ENCODE measurements at places on chromosomes 2 and 18.

GRCh38 chr18:69978732-69979715 is 31.4 kb upstream of the CD226 start:
- DNase-seq: no peak

GRCh38 chr2:162938387-162938786 is 99.8 kb upstream of the KCNH7 start:
- no peak for DNase-seq

DNA sequence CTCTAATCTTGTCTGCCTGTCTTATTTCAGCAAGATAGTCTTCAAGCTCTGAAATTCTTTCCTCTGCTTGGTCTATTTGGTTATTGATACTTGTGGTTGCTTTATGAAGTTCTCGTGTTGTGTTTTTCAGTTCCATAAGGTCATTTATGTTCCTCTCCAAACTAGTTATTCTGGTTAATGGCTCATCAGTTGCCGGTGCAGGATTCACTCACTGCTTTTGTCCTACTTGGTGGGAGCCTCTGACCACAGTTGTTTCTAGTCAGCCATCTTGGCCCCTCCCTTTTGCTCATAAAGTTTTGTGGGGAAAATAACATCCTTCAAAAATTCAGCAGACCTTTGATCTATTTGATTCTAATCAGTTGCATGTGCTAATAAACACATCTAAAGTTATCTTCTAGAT is 158.6 kb upstream of the PARD3B start:
- DNase-seq: no peak

DNA sequence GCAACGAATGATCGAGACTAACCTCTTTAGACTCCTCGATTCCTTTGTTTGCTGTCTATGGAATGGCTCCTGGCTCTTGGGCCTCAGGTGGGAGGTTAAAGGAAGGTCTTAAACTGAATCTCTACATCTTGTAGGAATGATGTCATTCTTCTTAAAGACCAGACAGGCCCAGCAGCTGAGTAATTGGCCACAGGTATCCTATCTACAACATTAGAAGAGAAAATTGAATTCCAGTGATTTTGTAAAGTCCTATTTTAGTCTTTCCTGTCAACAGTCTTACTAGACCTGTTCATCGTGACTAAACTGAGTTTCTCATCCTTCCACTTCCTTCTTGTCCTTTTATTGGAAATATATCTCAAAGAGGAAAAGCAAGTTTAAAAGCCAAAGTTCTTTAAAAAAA is 274.8 kb downstream of the ALPK2 start:
- DNase-seq: no peak

GRCh38 chr2:152549423-152549822 is 167.8 kb downstream of the PRPF40A start:
- DNase-seq: no peak

DNA sequence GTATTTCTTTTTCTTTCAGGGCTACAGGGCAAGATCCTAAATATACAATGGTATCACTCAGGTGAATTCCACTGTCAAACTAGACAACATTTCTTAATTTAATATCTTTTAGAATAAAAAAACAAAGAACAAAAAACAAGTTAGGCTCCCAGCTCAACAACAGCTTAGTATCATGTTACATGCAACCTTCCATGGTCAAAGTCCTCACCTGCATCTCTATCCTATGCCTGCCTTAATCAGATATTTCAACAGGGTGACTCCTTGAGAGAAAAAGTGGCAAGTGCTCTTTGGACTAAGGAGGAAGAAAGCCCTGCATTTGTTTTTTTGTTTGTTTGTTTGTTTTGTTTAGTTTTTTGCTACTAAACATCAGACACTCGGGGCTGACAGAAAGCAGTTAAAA is 50.2 kb downstream of the WDFY1 start:
- DNase-seq: no peak

- DNase-seq: no peak
These were observed 197.9 kb downstream of the NEDD4L start for GRCh38 chr18:58241877-58242276.

DNA sequence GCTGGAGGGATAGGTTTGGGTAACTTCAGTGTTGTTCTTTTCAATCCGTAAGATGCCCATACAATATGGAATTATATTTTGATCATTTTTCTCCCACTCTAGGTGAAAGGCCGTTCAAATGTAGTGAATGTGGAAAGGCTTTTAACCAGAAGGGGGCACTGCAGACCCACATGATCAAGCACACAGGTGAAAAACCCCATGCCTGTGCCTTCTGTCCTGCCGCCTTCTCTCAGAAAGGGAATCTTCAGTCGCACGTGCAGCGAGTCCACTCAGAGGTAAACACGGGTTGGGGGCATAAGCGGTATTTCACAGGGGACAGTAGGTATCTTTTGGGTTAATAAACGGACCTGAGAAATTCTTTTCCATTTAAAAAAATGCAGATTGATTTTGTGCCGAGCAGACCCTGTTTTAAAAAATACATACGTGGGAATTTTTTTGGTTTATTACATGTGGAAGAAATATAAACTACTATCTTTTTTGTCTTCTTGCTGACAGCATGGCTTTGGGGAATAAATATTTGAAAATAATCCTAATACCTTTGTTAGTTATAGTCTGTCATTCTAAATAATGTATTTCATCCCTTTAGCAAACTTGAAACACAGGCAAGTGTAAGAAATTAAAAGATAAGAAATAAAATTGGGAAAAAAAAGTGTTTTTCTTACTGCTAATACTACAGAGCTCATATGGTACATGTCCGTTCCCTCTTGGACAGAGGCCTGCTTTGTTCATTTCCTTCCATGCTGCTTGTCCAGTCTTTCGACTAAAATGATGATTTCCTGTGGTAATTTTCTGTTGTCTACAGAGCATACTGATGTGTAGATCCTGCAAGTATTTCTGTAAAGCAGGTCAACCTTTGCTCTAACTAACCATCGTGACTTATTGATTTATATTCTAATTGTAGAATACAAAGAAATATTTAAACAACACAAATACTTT is 53.3 kb downstream of the ZNF236 start:
- DNase-seq: no peak

GRCh38 chr2:89837962-89838625 is 1146.6 kb downstream of the RPIA start:
- DNase-seq: no peak

DNA sequence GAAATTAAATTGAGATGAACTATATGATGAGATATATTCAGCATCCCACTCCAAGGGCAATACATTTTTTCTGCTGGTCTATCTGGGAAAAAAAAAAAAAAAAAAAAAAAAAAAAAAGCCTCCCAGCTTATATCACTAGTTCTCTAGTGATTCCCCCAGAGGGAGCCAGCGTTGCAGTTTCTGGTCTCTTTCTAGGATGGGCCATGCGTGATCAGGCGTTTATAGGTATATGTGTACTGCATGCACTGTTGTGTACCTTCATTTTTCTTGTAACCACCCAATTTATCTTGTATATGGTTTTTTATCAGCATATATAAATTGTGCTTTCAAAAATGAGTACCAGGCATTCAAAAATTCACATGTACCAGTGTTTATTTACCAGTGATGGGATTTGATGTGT is 35.1 kb downstream of the DCDC2C start:
- DNase-seq: no peak

GRCh38 chr2:43198263-43198662 is 28.1 kb downstream of the ZFP36L2 start:
- no peak for DNase-seq

- DNase-seq: no peak
These were observed 87.1 kb upstream of the ZNF397 start for GRCh38 chr18:35153609-35154272.

DNA sequence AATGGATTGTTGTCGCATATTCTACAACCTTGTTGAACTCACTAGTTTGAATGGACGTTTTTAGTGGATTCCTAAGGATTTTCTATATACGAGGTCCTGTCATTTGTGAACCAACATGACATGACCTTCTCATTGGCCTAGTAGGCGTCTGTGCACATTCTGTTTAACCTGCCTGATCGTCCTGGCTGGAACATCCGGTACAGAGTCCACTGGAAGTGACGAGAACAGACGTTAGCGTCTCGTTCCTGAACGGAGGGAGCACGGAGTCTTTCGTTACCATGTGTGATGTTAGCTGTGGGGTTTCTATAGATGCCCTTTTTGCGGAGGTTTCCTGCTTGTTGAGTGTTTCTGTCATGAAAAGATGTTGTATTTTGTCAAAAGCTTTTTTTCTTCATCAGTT is 61.9 kb downstream of the SLC66A2 start:
- DNase-seq: no peak

GRCh38 chr2:226793646-226794045 is 6.0 kb downstream of the IRS1 start:
- DNase-seq: no peak

DNA sequence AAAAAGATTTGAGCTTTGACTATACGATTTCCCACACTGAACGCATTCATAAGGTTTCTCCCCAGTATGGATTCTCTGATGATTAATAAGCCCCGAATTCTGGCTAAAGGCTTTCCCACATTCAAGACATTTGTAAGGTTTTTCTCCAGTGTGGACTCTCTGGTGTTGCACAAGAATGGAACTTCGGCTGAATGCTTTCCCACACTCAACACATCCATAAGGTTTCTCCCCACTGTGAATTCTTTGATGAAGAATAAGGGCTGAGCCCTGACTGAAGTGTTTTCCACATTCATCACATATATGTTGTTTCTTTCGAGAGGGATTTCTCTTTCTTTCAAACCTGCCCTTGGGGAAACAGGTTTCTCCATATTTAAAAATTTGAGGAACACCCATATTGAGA is 6.9 kb downstream of the ZNF24 start:
- DNase-seq: no peak

- DNase-seq: no peak
These were observed 28.6 kb upstream of the AP1S3 start for GRCh38 chr2:223865907-223866508.

DNA sequence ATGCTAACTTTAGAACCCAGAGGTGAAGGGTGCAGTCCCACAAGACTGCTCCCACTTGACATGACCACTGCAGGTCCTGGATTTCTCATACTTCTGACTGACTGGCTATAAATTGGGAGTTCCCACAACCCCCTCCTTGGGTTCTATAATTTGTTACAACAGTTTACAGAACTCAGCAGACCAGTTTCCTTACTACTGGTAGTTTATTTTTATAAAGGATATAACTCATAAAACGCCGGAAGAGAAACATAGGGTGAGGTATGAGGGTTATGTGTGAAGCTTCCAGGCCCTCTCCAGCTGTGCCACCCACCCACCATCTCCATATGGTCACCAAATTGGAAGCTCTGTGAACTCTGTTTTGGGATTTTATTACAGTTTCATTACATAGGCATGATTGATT is 839.6 kb downstream of the TSN start:
- no peak for DNase-seq

- no peak for DNase-seq
These were observed 72.8 kb downstream of the TCF4 start for GRCh38 chr18:55515214-55515613.

- no peak for DNase-seq
These were observed 35.1 kb downstream of the RAMP1 start for GRCh38 chr2:237894396-237894979.

GRCh38 chr2:59658906-59659635 is 894.4 kb downstream of the BCL11A start:
- DNase-seq: no peak

- DNase-seq: no peak
These were observed 55.3 kb downstream of the HS1BP3 start for GRCh38 chr2:20595439-20596192.

DNA sequence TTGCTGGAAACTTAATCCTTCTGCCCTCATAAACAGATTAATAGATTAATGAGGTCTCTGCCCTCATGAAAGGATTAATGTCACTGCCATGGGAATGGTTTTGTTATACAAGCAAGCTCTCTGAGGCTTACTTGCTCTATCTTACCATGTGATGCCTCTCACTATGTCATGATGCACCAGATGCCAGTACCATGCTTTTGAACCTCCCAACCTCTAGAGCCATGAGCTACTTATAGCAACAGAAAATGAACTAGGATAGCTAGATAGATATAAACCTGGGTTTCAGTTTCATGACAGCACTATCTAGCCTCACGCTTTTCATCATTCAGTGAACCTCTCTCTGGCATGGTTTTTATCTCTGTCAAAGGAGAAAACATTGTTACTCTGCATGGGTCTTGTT is 371.6 kb upstream of the LRP1B start:
- no peak for DNase-seq

DNA sequence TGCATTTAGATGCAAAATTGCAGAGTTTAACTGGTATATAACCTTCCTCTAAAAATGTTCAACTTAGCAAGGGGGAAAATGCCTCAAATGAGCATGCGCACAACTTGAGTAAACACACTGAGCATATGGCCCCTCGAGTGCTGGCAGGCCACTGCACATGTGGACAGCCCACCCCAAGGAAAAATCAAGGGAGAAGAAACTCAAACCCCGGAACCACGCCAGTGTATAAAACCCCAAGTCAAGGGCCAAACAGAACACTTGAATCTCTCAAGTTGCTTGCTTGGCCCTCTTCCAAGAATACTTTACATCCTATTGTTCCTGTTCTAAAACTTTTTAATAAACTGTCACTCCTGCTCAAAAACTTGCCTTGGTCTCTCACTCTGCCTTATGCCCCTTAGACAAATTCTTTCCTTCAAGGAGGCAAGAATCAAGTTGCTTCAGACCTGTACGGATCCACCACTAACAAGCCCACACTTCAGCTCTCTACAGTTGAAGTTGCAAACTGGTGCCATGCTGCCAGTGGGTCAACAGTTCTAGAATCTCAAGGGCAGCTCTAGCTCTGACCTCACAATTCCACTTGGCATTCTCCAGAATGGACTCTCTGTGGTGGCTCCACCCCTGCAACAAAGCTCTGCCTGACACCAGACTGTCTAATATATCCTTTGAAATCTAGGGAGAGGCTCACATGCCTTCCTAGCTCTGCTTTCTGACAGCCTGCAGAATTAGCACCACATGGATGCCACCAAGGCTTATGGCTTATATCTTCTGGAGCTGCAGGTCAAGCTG is 38.9 kb downstream of the HIBCH start:
- DNase-seq: no peak

DNA sequence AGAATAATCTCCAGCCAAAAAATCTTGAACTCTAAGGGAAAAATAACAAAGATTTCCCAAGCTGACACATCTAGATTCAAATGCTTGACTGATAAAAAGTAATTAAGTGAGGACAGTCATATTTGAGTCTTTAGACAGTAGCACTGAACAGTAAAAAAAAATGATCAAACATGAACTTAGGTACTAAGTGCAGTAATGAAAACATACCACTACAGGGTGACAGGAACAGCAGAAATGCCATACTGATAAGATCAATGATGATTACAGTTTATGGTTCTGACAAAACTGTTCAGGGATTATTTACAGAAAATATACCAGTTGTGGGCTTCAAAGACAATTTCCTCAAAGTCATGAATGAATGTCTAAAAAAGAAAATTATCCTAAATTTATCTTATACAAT is 80.3 kb downstream of the OSBPL1A start:
- no peak for DNase-seq

GRCh38 chr2:219704878-219705277 is 77.4 kb downstream of the SLC4A3 start:
- DNase-seq: no peak

- no peak for DNase-seq
These were observed 280.7 kb upstream of the HNRNPA3 start for GRCh38 chr2:176931588-176932563.
